Daoy (cell line): ENCODE measurements at places on chromosomes 4 and X. TPM values are rescaled to one million over a fixed set of nuclear protein-coding genes. Genes with fewer than 3 reads are reported as not detected.

- no peak for DNase-seq
These were observed 738.2 kb downstream of the ARAP2 start for GRCh38 chr4:35506161-35506560.

- no peak for DNase-seq
These were observed at the start of gene CD40LG for GRCh38 chrX:136647677-136648360. TSS of gene CD40LG (plus strand) at chrX:136648158. CDS start at chrX:136648249, 91 bp downstream.

The FAM9B gene
- not detected in 2 replicates for total RNA-seq

The FGFR3 gene
- total RNA-seq, result 0.46 and 1.0 TPM in 2 replicates

The OPN1MW2 gene
- total RNA-seq, result not detected in 2 replicates

The CYSLTR1 gene
- total RNA-seq, result not detected in 2 replicates

DNA sequence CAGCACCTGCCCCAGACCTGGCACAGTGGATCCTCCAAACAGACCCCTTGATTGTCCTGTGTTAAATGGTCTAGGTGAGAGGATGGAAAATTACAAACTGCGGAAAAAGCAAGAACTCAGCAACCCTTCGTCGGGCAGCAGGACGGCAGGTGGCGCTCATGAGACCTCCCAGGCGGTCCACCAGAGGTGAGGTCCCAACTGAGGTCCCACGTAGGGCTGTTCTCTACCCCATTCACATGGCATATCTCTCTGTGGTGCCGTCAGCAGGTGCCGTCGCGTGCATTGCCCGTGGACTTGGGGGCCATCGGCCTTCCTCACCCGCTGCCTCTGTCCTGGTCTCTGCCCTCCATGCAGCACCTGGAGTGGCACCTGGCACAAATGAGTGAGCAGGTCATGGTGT is 88.2 kb downstream of the CRMP1 start:
- no peak for DNase-seq

DNA sequence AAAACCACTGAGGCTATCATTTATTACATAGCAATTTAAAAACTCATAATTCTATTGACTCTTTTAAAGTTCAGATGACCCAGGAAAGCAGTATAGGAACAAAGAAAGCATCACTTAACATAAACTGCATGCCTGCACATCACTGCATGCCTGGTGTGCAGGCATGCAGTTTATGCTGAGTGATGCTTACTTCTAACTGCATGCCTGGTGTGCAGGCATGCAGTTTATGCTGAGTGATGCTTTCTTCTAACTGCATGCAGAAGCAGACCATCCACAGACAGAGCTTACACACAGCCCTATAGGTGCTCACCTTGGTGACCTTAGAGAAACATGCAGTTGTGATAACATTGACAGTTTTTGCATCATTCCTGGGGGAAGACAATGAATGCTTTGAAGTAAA is 17.0 kb downstream of the SDAD1 start:
- DNase-seq, result no peak

DNA sequence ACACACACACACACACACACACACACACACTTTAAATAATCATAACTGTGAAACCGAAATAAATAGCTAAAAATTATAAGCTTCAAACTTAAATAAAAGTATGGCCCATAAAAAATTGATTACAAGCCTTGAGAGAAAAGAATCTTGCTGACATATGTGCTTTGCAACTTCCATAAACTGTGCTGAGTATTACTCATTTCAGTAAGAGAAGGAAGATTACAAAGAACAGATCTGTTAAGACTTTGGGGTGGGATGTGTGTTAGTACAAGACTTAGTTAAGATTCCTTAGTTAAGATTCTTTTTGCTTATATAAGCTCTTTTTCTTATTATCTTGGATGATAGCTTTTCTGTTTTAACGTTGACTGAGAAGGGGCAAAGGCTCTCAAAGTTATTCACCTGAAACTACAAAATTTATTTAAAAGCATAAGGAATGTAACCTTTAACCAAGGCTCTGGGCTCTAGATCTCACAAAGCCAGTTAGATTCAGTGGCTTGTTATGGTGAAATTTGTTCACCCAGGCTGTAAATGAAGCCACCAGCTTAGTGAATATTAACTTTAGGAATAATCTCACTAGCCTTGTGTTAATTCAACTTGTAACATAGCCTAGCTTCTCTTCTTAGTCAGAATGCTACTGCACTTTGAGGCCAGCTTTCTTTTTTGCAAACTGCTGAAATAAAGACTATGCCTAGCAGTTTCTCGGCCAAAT is 58.2 kb downstream of the ARSJ start:
- DNase-seq, result no peak

DNA sequence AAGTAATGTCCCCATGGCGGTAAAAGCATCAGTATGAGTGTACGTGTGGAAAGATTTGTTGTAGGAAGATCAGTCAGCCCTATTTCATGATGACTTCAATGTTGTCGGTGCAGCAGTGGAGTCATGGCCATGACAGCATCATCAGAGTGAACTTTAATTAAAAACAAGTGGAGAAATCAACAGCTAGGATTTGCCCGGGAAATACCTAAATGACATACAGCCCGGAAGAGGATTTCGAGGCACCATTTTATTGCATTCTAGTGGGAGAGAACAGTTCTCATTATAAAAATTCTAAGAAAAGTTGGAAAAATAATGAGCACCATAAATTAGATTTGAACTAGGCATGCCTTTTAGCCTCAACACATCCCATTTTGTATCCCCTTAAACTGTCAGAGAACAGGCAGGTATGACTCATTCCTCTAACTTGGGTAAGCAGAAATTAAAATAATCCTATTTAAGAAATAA is 170.1 kb downstream of the SHROOM3 start:
- DNase-seq, result no peak

The CXCL11 gene
- total RNA-seq, result 3.7 and 9.8 TPM in 2 replicates

The FOXR2 gene
- 6.0 and 7.2 TPM in 2 replicates for total RNA-seq

The SPANXN4 gene
- not detected in 2 replicates for total RNA-seq

The TCEANC gene
- total RNA-seq, result 0.57 and 2.2 TPM in 2 replicates

The SMIM43 gene
- 0.29 TPM in 1 of 2 replicates, not detected in the other for total RNA-seq

DNA sequence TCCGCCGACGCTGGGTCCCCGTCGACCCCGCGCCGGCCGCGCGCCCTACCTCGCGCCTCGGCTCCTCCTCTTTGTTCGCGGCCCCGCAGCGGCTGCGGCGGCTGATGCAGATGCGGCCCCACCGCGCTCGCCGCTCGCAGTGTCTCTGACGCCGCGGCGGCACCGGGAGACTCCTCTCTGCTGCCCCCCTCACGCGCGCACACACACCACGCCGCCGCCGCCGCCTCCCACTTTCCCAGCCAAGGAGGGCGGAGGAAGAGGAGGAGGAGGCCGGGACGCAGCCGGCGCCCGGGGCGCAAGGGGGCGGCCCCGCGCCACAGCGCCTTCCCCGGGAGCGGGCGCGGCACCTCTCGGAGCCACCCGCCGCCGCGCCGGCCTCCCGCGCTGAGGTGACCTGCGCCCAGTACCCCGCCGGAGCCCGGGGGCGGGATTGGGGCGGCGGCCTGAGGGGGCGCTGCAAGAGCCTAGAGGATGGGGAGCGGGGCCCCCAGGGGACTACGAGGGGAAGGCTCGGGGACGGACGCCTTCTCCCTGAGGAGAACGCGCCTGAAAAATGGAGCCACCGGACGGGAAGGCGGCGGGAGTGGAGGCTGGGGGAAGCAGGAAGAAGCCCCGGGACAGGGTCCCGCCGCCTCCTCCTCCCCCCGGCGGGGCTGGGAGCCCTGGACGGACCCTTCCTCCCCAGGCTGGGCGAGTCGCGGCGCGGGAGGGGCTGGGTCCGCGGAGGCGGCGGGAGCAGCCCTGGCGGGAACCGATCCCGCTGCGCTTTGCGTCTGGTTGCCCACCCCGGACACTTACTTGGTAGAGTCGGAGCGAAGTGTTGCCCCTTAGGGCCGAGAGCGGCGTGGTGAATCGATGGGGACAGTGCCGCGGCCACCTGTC is at the start of gene SH3RF1:
TSS of gene SH3RF1 (minus strand) at position 147 of the 882 bp plus-strand sequence. CDS start 1,744 bp downstream, outside the sequence.
- peak; percentile 82 for DNase-seq

DNA sequence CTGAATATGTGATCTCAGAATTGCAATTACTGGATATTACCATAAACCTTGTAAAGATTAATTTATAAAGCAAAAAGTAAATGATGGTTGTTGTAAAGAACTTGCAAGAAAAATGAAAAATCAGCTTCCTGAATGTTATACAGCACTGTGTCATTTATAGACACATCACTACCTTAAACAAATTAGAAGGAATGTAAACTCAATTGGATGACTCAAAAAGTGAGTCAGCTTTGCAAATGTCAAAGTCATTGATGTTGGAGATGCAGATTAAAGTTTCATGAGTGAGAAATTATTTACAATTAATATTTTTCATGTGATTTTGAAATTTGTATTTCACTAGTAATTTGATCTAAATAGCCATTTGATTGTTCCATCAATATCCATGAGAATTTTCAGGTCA is 193.2 kb downstream of the RAPGEF2 start:
- peak; percentile 24 for DNase-seq

DNA sequence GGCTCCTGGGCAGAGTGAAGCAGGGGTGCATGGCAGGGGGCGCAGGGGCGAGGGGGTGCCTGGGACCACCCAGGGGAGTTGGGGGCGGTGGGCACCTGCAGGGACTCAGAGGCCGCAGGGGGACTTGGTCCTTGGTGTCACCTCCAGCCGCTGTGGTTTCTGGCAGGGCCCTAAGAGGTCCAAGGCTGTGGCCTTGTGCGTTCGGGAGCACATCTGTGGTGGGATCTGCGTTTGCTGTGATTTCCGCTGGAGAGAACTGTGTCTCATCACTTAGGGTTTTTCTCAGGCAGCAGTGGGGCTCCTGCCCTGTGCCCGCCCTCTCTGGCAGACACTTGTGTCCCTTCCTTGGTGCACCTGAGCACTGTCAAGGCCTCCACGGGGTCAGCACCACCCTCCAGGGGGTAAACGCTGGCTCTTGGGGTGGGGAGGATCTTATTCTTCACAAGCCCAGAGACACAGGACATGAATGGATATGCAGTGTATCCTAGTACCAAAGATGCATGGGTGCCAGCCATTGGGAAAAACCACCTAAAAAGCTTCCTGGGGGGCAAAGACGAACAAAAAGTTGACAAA is 66.5 kb downstream of the ACOX3 start:
- no peak for DNase-seq

GRCh38 chr4:3269105-3269927 is 20.4 kb downstream of the MSANTD1 start:
- no peak for DNase-seq

The TAF7L gene
- total RNA-seq, result 0.06 and 0.17 TPM in 2 replicates

The GPRIN3 gene
- total RNA-seq, result 0.03 TPM in 1 of 2 replicates, not detected in the other

GRCh38 chr4:182338746-182339145 is 95.5 kb downstream of the TENM3 start:
- no peak for DNase-seq

The EFHC2 gene
- 0.51 TPM in 1 of 2 replicates, not detected in the other for total RNA-seq

GRCh38 chr4:114108869-114109268 is 129.4 kb upstream of the ARSJ start:
- peak; percentile 23 for DNase-seq

GRCh38 chrX:369563-370101 is 17.1 kb downstream of the PPP2R3B start:
- DNase-seq, result no peak

The MAGEA8 gene
- not detected in 2 replicates for total RNA-seq
